A549 treated with dexamethasone at 1 μM for 4 hours (cell line): ENCODE measurements at places on chromosomes 6 and 20. TPM values are rescaled to one million over a fixed set of nuclear protein-coding genes. Genes with fewer than 3 reads are reported as not detected.

The DEFB118 gene
- total RNA-seq = not detected in 5 replicates

The NKAIN2 gene
- not detected in 5 replicates for total RNA-seq

The RFX6 gene
- not detected in 5 replicates for total RNA-seq

The CSE1L gene
- 90.7 to 110 TPM (median 103 TPM) in 5 replicates for total RNA-seq

The EPHA7 gene
- 0.07 to 0.14 TPM (median 0.11 TPM) in 5 replicates for total RNA-seq
